ENCODE measurements at places on chromosomes 1 and 21.

DNA sequence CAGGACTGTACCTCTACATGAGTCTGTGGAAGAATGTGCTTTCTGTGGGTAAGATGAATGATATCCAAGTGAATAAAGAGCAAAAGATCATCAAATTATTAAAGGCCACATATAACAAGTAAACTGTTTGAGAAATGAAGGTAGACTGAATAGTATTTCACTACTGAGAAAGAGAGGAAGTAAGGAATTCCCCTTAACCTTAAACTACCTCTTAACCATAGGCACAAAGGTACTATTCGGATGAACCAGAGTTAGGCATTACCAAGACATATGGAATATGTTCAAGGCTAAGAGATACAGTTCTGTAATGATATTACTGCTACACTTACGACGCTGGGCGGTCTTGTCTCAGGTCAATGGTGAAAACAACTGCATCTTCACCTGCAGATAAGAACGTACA is 25.5 kb downstream of the DCAF8 start:
- no peak for DNase-seq

GRCh38 chr1:47179017-47179987 is 10.5 kb downstream of the PDZK1IP1 start:
- DNase-seq = peak; percentile 88

GRCh38 chr1:228865627-228866330 is 130.5 kb downstream of the RHOU start:
- no peak for DNase-seq

GRCh38 chr1:53112271-53112774 is 30.1 kb downstream of the SLC1A7 start:
- no peak for DNase-seq

DNA sequence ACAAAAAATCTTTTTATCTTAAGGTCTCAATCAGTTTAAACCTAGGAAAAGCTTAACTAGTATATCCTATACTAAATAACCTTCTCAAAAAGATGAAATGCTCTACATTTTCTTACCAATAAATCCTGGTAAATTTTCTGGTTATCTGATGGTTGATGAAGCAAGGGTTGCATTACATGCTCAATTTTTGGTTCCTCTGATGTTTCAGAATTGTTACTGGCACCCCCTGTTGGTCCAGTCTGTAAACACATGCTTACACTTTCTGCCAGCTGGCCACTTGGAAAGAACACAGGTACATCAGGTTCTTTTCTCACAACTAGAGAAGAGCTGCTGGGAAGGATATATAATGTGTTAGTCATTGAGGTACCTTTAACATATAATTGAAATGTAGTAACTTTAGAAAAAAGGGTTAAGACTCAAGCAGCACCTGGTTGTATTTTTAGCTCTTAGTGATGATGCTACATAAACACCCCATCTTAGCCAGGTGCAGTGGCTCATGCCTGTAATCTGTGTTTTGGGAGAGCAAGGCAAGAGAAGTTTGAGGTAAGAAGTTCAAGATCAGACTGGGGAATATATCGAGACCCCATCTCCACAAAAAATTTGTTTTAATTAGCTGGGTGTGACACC is 30.9 kb upstream of the TAL1 start:
- DNase-seq = peak; percentile 14

DNA sequence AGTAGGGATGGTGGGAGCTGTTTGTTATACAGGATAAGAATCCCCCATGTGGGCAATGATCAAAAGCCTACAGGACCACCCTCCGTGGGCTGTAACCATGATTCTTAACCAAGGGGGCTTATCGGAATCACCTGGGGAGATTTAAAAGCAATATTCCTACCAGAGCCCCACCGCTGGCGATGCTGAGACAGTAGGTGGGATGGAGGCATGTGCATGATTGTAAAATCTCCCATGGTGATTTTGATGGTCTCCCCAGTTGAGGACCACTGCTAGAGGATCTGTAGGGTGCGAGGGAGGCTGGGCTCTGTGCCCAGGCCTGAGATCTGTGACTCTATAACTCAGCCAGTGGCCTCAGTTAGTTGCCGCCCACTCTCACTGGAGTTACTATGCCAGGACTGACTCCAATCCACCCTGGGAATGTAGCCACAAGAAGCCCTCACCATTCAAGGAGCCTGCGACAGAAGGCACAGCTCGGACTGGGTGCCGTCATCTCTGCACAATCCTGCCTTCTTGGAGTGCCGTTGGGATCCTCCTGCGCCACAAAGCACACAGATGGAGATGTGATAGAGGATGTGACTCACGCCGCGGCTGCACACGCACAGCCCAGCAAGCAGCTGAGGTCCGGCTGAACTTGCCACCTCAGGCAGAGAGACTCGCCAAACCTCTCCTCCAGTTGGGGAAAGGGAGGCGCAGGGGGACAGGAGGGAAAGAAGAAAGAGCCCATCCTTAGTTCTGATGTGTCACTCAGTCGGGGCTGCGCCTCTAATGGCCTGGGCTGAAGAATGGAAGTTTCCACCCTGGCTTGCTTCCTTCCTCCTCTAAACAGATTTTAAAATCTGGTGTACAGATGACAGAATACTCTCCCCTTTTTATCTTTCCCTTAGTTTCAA is 26.5 kb downstream of the AKNAD1 start:
- peak; percentile 76 for DNase-seq

- DNase-seq = no peak
These were observed 19.8 kb upstream of the BOLA1 start for GRCh38 chr1:149879556-149879955.

DNA sequence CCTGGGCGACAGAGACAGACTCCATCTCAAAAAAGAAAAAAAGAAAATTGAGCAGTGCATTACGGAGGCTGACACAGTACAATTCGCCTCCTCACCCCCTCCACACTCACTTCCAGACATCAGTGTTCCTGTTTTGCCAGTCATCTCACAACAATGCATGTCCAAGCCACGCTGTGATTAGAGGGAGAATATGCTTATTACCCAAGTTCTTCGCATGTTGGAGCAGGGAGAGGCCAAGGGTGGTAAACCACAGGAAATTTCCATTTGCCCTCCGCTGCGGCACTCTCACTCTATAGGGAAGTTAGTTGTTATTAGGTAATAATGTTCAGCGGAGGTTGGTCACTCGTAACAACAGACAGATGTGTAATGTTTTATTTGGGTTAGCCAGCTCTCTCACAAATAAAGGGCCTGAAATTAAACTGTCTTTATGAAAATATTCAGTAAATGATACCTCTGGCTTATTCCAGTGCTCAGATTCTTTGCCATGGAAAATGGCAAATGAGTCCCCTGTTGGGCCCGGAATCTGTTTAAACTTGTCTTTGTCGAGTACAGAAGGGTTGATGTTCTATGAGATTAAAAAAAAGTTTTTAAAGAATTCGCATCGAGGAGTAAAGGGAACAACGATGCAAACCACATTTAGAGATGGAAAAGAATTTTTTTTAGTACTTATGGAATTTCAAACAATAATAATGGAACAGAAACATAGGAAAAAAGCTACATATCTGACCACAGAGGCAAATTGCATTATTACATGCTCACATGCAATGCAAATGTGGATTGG is 33.1 kb downstream of the KCNJ15 start:
- DNase-seq = peak; percentile 96

- no peak for DNase-seq
These were observed 25.7 kb downstream of the ANGPTL7 start for GRCh38 chr1:11214698-11215380.

- no peak for DNase-seq
These were observed 304 bp downstream of the PLPPR5 start for GRCh38 chr1:99004254-99004860.

DNA sequence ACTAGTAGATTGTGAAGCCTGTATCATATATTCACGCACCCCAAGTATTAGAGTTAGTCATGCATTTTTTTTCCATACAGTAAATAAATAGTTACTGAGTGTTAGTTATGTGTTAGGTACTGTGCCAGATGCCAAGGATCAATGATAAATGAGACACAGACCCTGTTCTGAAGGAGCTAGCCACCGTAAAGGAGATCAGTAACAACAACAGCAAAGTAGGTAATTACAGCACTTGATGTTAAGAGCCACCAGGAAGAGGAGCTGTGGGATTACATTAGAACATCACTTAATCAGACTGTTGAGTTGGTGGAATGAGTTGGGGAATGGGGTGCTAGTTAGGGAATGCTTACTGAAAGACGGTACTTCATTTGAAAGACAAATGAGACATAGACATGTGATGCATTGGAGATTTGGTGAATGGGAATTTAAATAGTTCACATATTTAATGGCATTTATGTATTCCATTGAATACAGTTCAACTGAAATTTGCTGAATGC is 21.0 kb downstream of the PRKAA2 start:
- no peak for DNase-seq

GRCh38 chr1:93766451-93766850 is 84.8 kb upstream of the BCAR3 start:
- DNase-seq = no peak

DNA sequence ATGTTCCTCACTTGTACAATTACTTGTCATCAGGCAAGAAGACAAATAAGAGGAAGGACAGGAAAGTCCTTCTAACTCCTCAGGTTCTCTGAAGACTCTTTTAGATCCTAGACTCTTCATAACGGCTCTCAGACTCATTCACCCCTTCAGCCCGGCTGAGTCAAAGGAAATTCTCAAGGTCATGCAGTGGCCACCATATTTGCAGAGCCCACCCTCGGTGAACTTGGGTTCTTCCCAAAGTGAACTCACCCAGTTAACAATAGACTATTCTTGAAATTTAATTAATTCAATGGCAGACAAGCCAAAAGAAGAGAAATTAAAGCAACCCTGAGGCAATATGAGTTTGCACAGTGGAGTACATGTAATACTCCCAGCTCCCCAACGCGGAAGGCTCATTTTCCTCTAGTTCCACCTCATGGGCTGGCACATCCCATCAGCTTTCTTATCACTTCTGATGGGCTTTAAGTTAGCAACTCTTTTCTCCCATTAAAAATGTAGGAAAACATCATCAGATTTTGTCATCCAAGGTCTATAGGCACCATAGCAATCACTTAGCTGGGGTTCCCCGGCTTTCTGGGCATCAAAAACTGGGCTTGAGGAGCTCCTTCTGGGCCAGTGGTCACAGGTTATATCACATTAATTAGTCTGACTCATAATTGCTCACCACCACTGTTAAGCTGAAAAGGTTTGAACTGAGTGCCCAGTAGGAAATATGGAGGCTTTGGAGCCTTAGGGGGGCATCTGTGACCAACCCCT is 27.8 kb upstream of the TIAM1 start:
- no peak for DNase-seq

DNA sequence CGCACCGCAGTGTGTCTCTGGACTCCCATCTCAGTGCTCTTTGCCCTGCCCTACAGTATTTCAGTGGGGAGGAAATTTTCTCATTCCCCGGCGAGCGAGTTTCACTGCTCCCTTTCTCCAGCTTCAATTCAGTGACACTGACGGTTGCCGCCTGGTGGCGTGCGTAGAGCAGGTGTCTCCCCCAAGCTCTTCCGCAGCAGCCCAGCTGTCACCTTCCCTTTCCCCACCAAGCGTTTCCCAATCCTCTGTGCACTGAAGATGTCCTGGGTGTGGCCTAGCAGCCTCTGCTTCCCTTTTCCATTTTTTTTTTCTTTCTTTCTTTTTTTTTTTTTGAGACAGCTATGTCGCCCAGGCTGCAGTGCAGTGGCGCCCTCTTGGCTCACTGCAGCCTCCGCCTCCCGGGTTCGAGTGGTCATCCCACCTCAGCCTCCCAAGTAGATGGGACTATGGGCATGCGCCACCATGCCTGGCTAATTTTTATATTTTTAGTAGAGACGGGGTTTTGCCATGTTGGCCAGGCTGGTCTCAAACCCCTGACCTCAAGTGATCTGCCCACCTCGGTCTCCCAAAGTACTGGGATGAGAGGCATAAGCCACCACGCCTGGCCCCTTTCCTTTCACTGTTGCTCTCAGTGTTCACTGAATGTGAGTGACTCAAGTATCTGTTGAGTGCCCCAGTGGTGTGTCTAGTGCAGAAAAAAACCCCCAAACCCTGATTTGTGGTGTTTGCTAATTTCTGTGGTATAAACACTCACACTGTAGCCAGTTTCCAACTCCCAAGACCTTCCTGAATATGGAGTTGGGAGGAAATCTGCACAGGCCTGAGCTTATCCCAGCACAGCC is 30.1 kb downstream of the TNFRSF1B start:
- DNase-seq = no peak

- DNase-seq = no peak
These were observed 11.0 kb downstream of the PRDM15 start for GRCh38 chr21:41868062-41868710.

- DNase-seq = peak; percentile 74
These were observed 61.4 kb upstream of the DIRAS3 start for GRCh38 chr1:68111519-68112436.

DNA sequence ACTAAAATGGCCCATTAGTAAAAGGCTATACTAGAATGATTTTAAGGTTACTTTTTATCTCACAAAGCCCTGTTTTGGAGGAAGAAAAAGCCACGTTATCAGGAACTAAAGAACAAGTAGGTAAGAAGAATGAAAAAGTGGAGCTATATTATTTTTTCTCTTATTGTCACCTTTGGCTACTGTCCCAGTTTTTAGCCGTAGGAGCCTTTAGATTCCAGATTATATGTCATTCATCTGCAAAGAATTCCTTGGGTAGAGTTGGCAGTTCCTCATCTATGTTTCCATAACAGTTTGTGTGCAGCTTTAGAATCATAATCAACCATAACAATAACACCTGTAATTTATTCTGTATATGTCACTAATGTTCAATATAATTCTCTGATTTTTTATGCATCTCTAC is 83.8 kb downstream of the TPR start:
- no peak for DNase-seq

DNA sequence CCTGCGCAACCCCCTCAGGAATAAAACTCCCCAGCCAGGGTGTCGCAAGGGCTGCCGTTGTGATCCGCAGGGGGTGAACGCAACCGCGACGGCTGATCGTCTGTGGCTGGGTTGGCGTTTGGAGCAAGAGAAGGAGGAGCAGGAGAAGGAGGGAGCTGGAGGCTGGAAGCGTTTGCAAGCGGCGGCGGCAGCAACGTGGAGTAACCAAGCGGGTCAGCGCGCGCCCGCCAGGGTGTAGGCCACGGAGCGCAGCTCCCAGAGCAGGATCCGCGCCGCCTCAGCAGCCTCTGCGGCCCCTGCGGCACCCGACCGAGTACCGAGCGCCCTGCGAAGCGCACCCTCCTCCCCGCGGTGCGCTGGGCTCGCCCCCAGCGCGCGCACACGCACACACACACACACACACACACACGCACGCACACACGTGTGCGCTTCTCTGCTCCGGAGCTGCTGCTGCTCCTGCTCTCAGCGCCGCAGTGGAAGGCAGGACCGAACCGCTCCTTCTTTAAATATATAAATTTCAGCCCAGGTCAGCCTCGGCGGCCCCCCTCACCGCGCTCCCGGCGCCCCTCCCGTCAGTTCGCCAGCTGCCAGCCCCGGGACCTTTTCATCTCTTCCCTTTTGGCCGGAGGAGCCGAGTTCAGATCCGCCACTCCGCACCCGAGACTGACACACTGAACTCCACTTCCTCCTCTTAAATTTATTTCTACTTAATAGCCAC is 696 bp downstream of the TGFB2 start:
- no peak for DNase-seq

GRCh38 chr1:85274969-85275453 is 1.4 kb downstream of the BCL10 start:
- DNase-seq = peak; percentile 30

- no peak for DNase-seq
These were observed 12.7 kb downstream of the VSIG8 start for GRCh38 chr1:159849626-159850366.
